ENCODE measurements at places on chromosomes 2 and 18. TPM values are rescaled to one million over a fixed set of nuclear protein-coding genes. Genes with fewer than 3 reads are reported as not detected.

DNA sequence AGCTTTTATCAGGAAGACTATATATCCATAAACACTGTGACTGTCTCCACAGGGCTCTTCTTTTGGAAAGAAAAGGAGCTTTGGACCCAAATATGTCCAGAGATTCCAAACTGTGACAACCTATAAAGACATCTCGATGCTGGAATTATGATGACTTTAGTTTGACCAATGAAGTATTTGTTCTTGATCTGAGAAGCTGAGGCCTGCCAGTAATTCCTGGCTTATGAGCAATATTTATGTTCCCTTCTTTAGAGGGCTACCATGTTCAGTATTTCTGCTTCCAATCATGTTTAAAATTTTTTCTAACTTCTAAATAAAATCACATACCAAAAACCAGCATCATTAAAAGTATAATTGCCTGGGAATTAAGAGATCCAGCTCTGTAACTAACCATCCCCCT is 41.1 kb downstream of the FEZ2 start:
- no peak for DNase-seq

The CHRND gene
- not detected for total RNA-seq

DNA sequence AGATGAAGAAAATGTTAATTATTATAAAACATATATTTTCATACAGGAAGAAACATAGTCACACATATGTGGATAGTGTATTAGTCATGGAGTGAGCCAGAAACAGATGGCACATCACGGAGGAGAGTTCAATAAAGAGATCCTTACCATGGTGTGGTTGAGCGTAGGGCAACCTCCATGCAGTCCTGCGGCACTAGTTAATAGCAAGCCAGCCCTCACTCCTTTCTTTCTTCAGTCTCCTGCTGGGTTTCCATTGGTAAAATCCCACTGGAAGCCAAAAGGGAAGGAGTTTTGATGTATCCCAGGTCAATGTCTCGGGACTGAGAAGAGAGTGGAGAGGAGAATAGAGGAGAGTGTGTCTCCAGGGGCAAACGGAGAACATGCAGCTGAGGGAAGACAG is 328.1 kb downstream of the NR4A2 start:
- no peak for DNase-seq

The KCNF1 gene
- total RNA-seq = not detected

- DNase-seq = no peak
These were observed 370.3 kb upstream of the LINC00305 start for GRCh38 chr18:64519201-64519600.

The SOWAHC gene
- 15.3 TPM for total RNA-seq

The ANO7 gene
- total RNA-seq = 0.94 TPM

The CBLN2 gene
- not detected for total RNA-seq

DNA sequence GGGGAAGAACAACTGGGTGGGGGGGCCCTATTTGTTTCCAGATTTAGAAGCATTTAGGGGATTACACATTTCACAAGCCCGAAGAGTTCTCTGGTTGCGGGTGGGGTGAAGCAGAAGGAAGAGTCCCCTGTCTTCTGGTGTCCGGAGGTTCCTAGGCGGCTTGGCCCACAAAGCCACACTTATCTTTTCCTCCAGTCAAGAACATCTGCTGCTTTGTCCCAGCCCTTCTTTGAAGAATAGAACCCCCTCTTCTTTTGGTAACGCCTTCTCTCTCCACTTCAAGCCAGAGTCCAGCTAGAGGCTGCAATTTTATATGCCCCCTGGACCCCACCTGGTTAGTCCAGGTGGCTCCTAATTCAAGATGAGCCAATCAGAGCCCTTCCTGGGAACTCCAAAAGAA is 15.8 kb downstream of the BOLA3 start:
- no peak for DNase-seq

DNA sequence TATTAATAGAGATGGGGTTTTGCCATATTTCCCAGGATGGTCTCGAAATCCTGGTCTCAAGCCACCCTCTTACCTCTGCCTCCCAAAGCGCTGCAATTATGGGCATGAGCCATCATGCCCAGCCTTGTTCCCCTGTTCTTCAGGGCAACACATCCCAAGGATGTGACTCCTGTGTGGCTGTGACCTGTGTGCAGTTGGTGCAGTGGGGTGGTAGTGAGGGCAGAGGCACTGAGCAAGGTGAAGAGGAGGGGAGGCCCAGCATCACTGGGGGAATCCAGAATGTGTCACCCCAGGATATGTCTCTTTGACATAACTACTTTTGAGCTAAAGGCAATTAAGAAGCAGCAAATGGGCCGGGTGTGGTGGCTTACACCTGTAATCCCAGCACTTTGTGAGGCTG is 23.4 kb downstream of the CENPA start:
- DNase-seq = no peak

The CCDC74A gene
- total RNA-seq = 21.6 TPM

The LAMA3 gene
- total RNA-seq = 12.1 TPM

The TRIM54 gene
- 0.22 TPM for total RNA-seq

All from thyroid gland (tissue), 4 donors.